Stimulated activated CD8-positive, alpha-beta memory T cell treated with anti-CD3 and anti-CD28 coated beads, Interleukin-7, amount 100 ng/mL, for 24 hours (primary cell): ENCODE measurements at places on chromosomes 11 and 22.

DNA sequence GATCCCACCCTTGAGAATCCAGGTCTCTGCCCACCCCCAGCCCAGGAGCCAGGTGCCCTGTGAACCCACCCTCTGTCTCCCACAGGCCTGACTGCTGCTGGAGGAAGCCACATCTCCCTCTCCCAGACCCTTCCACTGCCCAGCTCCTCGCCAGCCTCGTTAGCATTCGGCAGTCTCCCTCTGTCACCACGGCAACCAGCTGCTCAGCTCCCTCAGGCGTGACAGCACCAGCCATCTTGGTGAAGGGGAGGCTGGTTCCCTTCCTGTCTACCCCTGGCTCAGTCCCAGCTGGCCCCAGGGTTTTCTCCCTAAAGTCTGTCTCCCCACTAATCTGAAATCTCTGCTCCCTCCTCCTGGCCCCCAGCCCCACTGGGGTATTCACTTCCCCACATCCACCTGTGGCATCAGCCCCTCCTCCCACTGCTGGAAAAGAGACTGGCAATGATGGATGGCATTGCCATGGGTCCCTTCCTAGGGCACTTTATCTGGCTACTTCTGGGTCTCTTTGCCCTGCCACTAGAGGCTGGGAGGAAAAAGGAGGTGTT is 28.1 kb downstream of the NRXN2 start:
- DNase-seq, result no peak

DNA sequence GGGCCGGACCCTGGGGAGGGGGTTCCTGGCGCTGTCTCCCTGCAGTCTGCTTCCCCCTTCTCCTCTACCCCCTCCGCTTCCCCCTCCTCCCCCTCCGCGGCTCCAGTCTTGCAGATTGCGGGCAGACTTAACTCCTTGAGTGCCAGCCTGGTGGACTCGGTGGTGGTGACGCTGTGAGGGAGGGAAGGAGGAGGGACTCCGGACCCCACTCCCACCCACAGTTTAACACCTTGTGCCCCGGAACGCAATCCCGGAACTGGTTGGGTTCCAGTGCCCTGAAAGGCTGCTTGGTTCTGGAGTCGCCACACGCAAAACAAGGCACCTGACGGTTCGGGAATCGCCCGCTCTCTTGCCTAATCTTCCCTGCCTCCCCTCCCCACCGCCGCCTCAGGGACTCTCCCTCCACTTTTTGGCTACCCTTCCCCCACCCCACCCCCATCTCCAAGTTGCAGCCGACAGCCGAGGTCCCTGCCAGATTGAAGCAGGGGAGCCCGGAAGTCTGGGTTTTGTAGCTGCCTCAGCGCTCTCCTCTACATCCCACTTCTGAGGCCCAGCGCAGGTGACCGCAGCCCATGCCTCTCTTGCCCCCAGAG is 3.9 kb upstream of the BCL9L start:
- no peak for DNase-seq

DNA sequence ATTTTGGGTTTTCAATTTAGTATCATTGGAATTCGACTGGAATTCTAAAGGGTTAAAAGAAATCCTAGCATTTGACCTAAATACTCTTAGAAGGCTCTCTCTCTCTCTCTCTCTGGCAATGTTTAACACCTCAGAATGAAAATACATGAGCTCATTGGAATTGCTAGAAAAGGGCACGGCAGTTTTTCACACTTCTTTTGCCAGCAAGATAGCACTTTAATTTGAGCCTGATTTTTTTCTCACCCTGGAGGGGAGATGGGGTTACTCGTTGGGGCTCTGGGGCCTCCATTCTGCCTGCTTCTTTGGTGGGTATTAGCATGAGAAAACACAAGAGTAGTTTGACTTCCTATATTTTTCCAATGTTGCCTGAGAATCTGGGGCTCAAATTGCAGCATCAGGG is 22.8 kb upstream of the CLMP start:
- no peak for DNase-seq

DNA sequence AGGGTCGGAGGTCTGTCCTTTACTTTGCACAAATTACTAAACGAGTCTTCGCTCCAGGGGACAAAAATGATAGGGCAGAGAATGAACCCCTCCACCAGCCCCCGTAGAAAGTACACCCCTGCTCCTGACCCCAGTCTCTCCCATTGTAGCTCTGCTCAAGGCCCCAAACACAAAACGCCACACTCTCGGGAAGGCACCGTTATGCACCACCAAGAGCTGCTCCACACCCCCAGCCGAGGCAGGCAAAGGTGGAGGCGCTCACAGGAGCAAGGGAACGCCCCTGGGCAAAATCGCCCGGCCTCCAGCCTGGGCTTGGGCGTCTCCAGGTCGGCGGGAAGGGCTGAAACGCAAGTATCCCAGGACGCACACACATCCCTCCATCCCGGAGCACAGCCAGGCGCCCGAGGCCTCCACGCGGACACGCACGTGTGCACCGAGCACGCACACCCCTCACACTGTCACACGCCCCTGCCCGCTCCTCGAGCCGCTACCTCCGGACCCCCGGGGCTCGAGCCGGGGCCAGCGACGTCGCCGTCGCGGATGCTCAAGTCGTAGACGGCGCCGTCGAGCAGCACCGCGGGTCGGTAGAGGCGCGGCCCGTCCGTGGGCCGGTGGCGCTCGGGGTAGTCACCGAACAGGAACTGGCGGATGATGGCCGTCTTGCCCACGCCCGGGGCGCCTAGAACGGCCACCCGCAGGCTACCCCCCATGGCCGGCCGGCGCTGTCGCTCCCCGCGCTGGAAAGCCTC is 786 bp downstream of the RASL10A start:
- DNase-seq, result no peak

GRCh38 chr11:102061276-102061675 is 14.0 kb downstream of the CFAP300 start:
- DNase-seq, result no peak

DNA sequence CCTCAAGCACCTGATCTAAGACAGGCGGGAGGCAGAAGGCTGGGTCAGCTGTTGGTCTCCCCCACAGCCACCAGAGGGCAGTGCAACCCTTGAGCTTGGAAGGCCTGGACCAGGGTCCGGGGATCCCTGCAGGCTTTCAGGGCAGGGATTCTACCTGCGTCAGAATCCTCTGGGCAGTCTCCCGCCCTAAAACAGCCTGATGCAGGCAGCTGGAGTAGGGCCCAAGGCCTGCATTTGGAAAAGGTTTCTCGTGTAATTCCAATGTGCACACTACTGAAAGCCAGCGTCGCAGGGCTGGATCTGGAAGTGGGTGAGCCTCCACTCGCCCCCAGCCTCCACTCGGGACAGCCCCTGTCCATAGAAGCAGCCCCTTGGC is 31.8 kb downstream of the BID start:
- peak; percentile 61 for DNase-seq

GRCh38 chr11:20795005-20795404 is 125.6 kb downstream of the NELL1 start:
- no peak for DNase-seq

- no peak for DNase-seq
Observed at GRCh38 chr11:43689167-43689566, 8.6 kb downstream of the HSD17B12 start.

GRCh38 chr22:37618674-37619073 is 10.0 kb downstream of the GGA1 start:
- DNase-seq, result no peak

- DNase-seq, result no peak
Observed at GRCh38 chr11:69157156-69157821, 1.6 kb downstream of the SMIM38 start.

GRCh38 chr22:43723816-43724215 is 88.3 kb downstream of the EFCAB6 start:
- DNase-seq, result no peak

- no peak for DNase-seq
Observed at GRCh38 chr22:24554313-24555164, at the start of gene GUCD1. GUCD1 (minus strand) TSS chr22:24555138; CDS start chr22:24554991, 147 bp downstream.

DNA sequence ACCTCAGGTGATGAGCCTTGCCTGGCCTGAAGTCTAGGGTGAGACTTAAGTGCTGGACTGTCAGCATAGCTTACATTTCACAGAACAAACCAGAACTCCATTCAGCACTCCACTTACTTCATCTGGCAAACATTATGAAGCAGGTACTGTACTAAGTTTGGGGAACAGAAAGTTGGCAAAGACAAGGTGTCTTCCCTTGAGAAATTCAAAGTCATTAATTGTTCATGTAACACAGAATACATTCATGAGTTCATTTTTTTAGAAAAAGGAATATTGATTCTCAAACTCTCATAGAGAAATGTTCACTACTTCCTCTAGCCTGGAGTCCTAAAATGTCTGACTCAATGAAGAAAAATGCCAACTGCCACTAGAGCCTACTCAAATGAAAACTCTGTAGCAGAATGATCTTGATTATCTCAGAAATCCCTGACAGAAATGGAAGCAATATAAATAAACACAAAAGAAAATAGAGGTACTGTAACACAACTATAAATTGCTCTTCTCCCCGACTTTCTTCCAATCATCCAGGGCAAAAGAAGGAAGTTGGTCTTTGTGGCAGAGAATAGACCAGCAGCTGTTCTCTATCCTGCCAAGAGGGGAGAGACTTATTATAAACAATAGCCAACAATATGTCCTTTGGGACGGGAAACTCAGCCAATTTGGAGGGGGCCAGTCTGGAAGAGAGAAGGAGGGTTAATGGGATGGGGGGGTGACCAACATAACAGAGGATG is 129.2 kb upstream of the MTMR2 start:
- DNase-seq, result no peak

DNA sequence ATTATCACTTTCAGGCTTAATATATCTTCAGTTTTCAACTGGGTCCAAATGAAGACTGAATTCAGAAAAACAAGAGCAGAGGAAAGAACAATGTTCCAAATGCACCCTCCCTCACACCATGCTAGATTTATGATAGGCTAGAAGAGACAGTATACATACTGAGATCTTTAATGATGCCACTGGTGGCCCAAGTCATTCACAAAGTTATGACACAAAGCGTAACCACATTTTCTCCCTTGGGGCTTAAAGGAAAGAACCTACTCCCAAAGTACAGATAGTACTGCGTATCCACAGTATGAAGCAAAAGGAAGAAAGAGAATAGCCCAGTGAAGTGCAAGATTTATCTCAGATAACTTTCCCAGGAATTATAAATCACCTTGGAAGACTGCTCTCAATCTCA is 10.9 kb upstream of the SOX6 start:
- DNase-seq, result no peak

DNA sequence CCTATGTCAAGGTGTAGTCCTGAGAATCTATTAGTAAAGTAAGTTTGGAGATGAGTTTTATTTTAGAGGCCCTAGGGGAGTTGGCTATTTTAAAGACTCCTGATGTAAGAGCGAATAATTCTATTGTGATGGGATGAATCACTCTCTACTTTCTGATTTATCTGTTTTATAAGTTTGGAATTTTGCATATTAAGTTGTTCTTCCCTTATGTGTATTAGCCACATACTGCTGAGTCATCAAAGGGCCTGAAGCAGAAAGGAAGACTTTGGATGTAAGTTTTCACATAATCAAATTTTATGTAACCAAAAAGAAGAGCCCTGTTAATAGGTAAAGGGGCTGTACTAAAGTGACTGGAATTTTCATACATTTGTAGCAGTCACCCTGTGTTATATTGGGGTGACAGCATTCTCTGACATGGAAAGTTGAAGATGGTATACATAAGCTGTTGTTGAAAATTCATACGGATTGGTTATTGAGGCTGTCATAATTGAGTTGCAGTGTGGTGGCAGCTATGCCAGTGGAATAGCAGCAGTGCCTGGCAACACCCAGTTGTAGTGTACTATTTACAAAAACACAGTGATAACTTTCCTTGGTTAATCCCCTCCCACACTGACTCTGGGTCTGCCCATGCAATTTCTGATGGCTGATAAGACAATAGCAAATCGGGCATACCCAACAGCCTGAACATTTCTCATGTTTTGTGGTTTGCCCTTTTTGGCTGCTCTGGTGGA is 90.6 kb upstream of the NTM start:
- no peak for DNase-seq

DNA sequence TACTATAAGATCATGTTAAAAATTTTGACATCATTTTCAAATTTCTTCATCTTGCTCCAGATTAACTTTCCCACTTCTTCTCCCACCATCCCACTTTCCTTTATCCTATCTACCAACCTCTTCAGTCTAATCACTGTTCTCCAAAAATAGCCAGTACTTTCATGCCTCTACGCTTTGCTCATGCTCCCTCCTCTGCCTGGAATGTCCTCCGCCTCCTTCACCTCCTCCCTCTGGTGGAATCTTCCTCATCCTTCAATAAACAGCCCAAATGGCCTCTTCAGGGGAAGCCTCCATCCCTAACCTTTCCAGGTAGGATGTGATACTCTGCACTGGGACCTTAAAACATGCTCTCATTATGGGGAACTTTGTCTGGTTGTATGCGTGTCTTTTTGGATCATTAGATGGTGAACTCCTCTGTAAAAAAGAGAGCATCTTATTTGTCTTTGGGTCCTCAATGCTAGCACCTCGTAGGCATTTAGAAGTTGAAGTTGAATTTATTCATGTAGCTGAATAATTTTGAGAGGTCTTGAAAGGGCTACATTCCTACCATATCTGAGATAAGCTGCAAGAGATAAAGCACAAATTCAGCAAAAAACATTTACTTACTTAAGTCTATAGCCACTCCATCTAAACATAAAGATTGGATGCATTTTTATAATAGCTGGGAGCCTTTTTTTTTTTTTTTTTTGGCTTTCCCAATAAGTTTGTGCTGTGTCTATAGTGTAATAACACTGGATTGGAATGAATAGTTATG is 8.0 kb upstream of the CSRP3 start:
- no peak for DNase-seq

- DNase-seq, result no peak
Observed at GRCh38 chr22:46108564-46109473, 41.5 kb upstream of the PPARA start.

GRCh38 chr11:79174045-79175008 is 266.5 kb downstream of the TENM4 start:
- DNase-seq, result no peak

- no peak for DNase-seq
Observed at GRCh38 chr11:20501252-20501651, 98.2 kb upstream of the SLC6A5 start.

- DNase-seq, result no peak
Observed at GRCh38 chr22:47177334-47177815, 414.9 kb downstream of the TBC1D22A start.

- DNase-seq, result no peak
Observed at GRCh38 chr11:128552783-128553661, 34.3 kb downstream of the ETS1 start.
